MM.1S (cell line): ENCODE measurements at places on chromosomes 6 and 20.

DNA sequence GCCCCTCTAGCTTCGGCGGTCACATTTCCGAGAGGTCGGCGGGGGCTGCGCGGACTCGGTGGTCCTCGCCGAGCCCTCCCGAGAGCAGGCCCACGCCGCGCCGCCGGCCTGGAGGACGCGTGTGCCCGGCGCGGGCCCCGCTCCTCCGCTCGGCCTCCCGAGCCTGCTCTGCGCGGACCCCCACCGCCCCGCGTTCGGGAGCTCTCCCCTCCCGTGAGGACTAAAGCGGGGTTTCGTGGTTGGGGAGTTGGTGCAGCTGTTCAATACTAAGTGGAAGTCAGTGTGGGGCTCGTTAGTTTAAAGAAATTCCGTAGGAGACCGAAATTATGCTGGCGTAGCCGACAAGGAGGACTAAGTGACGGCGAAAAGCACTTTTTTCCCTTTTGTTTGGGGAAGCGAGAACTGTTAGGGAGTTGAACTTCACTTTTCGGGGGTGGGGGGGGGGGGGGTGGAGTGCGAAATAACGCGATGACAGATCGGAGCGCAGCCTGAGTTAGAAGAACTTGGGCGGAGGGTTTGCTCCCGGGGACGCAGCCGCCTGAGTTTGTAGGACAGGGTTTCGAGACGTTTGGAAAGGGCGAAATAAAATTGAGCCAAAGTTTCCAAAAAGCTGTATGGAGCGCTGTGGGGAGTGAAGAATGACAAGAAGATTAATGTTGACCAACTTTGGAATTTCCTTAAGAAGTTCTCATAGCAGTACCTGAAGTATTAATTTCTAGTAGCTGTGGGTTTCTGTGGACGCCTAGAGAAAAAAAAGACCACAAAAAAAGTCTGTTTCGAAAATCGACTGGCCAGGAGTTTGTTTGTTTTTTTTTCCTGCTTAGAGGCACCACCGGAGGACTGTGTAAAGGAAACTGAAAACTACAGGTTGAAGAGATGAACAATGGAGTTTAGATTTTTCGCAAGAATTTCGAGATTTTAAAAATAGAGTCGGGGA, 1.4 kb downstream of the QKI start:
- peak; percentile 37 for DNase-seq

GRCh38 chr6:52123251-52123650, 35.8 kb upstream of the PKHD1 start:
- DNase-seq = no peak

GRCh38 chr6:92827104-92827503, 592.3 kb downstream of the EPHA7 start:
- no peak for DNase-seq

DNA sequence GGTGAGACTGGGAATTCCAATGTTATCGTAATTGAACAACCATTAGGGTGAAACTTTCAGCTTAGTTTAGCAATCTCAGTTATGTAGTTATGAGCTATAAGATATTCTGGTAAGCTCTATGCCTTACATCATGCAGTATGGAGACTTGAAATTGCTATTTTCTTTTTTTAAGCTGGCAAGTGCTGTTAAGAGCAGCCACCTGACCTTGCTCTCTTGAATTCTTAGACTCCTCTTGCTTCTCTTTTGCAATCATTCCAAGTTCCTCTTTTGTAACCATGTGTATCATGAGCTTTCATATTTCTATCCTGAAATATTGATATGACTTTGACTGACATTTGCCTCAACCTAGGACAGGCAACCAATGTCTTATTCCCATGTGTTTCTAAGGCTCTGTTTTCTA, 446.3 kb upstream of the SLC35B3 start:
- no peak for DNase-seq

- DNase-seq = no peak
These were observed 16.9 kb downstream of the USP49 start for GRCh38 chr6:41878246-41878645.

- DNase-seq = no peak
These were observed 75.4 kb upstream of the KCNG1 start for GRCh38 chr20:51098284-51098810.

- DNase-seq = no peak
These were observed 492.5 kb upstream of the FLRT3 start for GRCh38 chr20:14829906-14830305.

GRCh38 chr20:34472246-34472925, 43.8 kb upstream of the DYNLRB1 start:
- peak; percentile 25 for DNase-seq

DNA sequence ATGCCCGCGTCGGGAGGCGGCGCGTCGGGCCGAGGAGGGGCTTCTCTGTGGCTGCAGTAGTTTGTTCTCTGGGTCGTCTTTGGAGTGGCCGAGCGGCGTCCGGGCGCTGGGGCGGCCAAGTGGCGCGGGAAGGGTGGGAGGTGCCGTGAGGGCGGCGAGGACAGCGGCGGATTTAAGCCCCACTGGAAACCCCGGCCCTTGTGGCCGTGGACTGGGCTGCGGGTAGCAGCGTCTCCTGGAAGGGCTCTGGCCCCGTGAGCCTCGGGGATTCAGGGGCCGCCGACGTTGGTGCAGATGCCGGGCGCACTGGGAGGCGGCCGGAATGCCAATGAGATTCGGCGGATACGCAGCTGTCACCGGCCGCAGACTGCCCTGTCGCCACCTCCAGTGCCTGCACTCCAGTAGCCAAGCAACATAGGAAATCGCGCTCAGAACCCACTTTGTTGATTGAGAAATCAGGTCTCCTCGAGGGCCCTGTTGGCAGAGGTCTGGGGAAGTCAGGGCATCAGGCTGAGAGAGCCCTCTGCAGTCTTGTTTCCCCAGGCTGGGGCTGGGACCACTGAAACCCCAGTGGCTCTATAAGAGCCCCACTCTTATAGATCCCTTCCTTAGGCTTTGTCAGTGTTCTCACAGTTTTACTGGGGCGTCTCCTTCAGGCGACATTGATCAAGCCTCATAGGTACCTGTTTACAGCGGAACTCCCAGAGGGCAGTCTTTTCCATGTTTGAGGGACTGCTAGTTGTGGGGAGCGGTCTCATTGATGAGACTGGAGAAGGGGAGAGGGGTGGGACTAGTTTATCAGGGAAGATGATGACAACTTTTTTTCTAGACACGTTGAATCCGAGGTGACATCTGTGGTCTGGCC, 642 bp downstream of the GZF1 start:
- peak; percentile 49 for DNase-seq

GRCh38 chr6:4906293-4907276, 97.3 kb downstream of the RPP40 start:
- DNase-seq = peak; percentile 39

- DNase-seq = no peak
These were observed 12.6 kb downstream of the ID4 start for GRCh38 chr6:19849755-19850154.

- DNase-seq = no peak
These were observed 79.7 kb downstream of the EDN1 start for GRCh38 chr6:12369781-12370262.

GRCh38 chr6:6841571-6841970, 253.1 kb downstream of the LY86 start:
- no peak for DNase-seq

GRCh38 chr20:58128635-58129625, 99.5 kb downstream of the ANKRD60 start:
- no peak for DNase-seq

- no peak for DNase-seq
These were observed 32.5 kb upstream of the NKX2-2 start for GRCh38 chr20:21546355-21546754.

GRCh38 chr6:169723991-169724493, 258 bp downstream of the PHF10 start:
- no peak for DNase-seq

- DNase-seq = no peak
These were observed 51.1 kb downstream of the ARID1B start for GRCh38 chr6:156828280-156828703.

GRCh38 chr6:139150920-139151319, 16.0 kb downstream of the HECA start:
- no peak for DNase-seq

GRCh38 chr6:136464148-136464547, 86.1 kb downstream of the MAP7 start:
- peak; percentile 81 for DNase-seq

- no peak for DNase-seq
These were observed 380.9 kb downstream of the GJA1 start for GRCh38 chr6:121816361-121816760.

DNA sequence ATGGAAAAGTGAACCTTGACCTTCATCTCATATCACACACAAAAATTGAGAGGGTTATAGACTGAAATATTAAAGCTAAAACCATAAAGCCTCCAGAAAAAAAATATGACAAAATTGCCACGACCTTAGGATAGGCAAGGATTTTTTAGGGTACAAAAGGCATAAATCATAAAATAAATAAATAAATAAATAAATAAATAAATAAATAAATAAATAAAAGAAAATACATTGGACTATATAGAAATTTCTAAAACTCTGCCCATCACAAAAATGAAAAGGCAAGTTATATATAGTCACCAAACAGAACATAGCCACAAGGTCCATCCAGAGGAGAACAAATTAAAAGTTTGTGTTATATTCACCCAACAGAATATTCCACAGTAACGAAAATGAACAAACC, 108.6 kb downstream of the INSM1 start:
- DNase-seq = no peak

DNA sequence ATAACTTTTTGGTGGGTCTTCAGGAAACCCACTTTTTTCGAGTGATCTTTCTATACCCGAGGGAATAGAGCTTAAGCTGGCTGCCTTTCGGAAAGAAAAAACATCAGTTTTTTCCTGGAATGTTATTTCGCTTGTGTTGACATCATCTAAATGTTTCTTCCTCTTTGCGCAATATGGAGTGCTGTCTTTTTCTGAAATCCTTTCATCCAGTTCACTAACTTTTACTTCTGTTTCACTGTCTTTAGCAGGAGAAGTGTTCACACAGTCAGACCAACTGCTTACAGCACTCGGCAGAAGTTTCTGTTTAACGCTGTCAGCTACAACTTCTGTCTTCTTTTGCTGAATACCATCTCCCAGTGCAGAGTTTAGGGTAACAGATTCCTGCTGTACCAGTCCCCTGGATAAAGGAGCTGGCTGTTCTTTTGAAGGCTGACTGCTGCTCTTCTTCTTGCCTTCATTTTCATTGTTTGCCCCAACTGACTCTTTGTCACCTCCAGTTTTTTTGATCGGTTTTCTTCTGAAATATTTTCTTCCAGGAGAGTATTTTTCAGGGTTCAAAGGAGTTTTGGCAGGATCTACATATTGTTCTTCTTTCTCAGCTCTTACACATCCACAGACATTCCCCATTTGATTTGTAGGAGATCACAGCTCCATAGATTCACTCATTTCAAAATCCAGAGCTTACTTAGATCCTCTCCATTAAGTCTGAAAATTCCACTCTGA, 50.0 kb upstream of the DST start:
- DNase-seq = no peak

DNA sequence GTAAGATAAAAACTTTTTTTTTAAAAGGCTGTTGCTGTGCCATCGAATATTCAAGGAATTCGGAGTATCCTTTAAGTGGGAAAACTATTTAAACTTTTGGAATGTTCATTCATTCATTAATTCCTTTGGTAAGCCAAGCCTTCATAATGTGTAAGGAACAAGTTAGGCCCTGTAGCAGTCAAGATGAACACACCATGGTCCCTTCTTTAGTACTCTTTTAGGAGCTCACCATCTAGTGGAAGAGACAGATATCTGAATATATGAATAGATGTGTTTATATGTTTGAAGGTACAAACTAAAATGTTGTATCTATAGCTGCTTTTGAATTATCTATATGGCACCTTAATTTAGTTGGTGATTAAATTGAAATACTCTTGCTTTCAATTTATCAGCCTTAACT, 5.8 kb downstream of the SPO11 start:
- DNase-seq = no peak

DNA sequence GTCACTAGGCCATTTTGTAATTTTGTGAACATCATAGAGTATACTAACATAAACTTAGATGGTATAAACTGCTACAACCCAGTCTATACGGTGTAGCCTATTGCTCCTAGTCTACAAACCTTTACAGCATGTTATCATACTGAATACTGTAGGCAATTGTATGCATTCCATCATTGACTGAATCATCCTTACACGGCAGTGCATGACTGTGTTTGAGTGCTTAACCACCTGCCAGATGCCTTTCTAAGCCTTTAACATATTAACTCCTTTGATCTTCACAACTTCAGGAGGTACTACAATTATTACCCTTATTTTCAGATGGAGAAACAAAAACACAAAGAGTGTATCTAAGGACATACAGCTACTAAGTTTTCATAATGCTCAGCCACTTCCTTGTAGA, 14.0 kb downstream of the DPPA5 start:
- no peak for DNase-seq

DNA sequence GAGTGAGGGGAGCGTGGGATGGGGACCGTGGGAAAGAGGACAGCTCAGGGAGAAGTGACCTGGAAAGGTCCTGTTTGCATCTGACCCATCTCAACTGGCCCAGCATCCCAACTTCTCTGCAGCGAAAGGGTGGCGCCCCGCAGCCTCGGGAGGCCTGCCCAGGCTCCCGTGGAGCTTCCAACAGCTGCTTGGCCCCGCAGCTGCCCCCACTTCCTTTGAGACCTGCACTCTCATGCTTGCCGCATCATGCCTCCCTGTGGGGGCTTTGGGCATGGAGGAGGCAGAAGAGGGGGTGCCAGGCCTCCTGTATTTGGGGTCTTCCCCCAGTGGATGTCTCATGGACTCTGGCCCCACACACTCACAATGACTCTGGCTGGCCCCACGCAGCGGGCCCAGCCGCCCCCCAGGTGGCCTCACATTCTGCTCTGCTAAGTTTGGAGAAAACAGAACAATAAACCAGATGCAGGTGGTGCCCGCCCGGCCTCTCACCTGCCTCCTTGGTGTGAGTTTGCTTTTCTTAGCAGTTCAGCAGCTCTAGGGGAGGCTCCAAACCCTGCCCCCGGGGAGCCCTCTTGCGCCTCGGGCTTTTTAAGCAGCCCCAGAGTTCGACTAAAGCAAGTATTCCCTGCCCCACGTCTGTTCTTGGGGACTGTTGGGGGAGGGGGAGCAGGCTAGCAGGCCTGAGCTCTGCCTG, 40.7 kb downstream of the CPXM1 start:
- DNase-seq = no peak

DNA sequence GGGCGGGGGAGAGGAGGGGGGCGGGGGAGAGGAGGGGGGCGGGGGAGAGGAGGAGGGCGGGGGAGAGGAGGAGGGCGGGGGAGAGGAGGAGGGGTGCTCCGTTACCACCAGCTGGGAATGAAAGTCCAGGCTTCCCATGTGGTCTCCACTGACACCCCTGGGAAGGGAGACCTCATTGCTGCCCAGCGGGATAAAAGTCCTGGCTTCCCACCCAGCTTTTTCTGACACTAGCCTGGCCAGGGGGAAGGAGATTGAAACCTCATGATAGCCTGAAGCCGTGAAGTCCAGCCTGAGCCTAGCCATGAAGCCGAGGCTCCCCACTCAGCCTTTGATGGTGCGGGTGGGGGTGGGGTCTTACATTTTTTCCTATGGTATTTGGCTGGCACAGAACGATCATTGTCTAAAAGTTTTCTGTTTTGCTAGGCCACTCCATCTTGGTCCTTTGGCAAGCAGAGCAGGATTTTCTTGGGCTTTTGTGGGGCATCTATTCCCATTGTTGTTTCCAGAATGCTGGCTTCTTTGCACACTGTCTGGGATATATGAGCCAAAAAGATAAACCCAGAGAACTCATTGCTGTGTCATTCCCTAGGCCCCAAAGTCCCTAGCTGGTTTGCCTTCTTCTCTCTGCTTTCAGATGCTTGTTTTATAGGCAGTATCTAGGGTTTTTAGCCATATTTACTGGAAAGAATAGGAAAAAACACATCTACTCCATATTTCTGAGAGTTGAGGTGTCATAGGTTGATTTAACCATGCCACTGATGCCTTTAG, 67.9 kb upstream of the RNF24 start:
- no peak for DNase-seq

GRCh38 chr6:27553123-27553904, 80.4 kb upstream of the ZNF184 start:
- peak; percentile 64 for DNase-seq

GRCh38 chr20:15767999-15768741, 805.1 kb downstream of the KIF16B start:
- DNase-seq = no peak
